ENCODE measurements at places on chromosomes 12 and 14.
A peak's percentile ranks its signal among the peaks of the same experiment; 100 is the strongest.

GRCh38 chr12:103840462-103840875, 565 bp downstream of the NT5DC3 start:
- no peak for DNase-seq

DNA sequence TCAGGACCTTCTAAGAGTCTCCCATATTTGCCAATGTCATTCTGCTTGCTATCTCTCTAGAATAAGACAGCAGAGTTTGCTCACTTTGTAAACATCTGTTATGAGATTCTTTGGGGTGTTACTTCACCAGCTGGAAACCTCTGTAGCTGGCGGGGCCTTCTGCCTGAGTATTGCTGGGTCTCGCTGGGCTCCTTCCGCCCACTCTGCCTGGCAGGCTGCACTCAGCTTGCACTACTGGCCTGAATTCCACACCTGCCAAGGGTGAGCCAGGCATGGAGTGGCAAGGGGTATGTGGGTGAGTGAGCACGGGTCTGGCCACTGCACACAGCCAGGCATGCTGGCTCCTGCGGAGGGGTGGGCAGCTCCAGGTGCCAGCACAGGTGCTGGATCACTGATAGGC, 267.3 kb upstream of the PDE3A start:
- no peak for DNase-seq

DNA sequence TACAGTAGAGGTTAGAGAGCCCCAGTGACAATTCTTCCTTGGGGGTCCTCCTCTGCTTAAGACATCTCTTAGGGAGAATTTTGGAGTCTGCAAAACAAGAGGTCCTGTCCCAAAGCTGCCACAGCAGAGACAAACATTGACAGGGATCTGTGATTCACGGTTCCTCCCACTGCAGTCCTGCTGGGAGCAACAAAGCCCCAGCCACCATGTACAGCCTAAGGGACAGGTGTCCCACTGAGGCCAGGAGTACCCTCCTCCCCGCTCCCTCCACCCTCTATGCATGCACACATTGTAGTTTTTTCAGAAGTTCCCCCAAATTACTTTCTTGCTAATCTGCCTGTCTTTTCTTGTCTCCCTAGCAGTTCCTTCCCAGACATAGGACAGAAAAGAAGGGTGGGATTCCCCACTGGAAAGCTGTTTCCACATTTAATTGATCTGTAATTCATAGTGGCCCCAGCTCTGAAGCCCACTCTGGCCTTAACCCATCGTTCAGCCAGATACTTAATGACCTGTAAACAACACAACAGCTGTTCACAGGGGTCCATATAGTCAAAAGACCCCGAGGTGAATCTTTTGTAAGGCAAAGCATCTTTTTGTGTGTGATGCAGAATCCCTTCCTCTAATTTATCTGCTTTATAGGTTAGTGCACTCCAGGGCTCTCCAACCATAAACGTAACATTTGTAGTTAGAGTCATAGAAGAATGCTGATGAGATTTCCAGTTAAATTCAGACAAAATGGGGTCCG, 13.9 kb upstream of the PRICKLE1 start:
- no peak for DNase-seq

GRCh38 chr12:29110506-29111442, 38.3 kb upstream of the FAR2 start:
- no peak for DNase-seq

DNA sequence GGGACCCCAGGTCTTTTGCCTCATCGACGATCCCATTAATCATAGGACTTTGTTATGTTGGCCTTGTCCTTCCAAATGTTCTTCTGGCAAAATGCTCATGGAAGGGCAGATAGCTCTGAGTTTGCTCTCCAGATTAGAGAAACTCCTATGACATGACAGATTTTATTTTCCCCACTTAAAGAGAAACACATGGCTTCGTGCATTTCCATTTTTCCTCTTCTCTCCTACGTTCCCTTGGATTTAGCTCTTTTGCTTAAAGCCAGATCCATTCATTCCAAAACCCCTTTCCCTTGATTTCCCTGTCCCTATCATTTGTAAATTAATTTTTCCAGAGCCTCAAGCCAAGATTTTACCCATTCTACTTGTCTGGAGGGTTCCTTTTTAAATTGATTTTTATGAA, 2.9 kb downstream of the PRIMA1 start:
- no peak for DNase-seq

DNA sequence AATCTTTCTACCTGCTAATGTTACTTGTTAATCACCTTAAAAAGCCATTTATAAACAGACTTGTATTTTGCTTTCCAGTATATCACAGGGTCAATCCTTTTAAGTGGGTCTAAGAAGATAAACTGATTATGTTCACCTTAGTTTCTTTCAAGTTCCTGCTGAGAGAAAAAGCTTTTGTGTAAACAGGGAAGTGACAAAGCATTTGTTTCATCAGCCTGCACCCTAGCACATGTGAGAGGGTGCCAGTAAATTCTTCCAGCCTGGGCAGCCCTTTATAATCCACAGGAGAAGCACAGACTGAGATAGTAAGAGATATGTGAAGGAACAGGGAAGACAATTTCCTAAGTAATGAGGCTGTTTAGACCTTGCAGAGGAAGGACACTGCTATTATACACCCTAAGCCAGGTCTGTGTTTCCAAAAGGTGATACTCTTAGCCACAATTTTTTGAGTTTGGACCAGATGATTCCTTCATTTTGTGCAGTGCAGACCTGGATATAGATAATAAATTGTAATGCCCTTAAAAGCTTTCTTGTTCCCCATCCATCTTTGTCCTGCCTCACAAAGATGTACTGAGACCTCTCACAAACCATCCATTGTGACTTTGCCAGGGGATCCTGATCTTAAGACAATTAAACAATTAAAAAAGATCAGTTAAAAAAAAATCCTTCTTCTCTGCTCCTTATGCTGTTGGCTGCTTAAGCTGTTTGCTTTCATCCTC, 150.7 kb downstream of the KTN1 start:
- DNase-seq = peak; percentile 57

DNA sequence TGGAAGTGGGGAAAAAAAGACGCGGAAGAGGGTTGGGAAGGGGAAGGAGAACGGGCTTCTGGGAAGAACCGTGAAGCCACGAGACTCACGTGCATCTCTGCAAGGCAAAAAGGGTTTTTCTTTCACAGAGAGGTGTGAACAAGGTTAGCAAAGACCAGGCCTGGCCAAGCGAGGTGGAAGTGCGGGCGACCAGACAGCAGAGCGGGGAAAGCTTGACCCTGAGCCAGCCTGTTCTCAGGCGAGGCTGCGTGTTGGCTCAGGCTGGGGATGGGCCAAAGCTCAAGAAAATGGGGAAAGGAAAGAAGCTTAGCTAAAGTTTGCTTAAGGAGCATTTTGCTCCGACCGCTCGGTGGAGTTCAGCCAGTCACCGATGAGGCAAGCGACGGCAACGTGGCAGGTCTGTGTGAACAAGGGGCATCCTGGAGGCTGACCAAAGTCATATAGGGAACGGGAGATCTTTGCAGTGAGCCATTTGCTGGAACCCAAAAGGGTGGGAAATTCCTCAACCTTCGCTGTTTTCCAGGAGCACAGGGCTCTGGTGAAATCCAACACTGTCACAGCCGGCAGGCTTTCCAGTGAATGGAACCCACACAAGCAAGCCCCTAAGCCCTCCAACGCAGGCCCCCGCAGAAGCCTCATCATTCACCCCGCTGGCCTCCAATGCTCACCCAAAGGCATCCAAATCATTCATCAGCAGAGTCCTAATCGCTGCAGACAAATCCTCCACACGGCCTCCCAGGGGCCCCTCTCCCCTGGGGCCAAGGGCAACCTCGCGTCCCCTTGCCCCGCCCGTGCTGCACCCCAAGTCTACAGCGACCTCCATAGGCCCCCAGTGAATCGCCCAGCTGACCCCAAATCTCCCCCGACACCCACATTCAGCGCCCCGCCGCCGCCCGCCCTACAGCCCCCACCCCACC, 754 bp downstream of the ZNF605 start:
- peak; percentile 51 for DNase-seq

- DNase-seq = no peak
Measured at GRCh38 chr12:131589966-131590365, 120.9 kb upstream of the SFSWAP start.

GRCh38 chr14:21498540-21499526, 12.3 kb downstream of the METTL3 start:
- DNase-seq = peak; percentile 30

- no peak for DNase-seq
Measured at GRCh38 chr12:92412856-92413255, 267.2 kb upstream of the BTG1 start.

GRCh38 chr12:29531471-29531870, 34.0 kb upstream of the OVCH1 start:
- DNase-seq = no peak

DNA sequence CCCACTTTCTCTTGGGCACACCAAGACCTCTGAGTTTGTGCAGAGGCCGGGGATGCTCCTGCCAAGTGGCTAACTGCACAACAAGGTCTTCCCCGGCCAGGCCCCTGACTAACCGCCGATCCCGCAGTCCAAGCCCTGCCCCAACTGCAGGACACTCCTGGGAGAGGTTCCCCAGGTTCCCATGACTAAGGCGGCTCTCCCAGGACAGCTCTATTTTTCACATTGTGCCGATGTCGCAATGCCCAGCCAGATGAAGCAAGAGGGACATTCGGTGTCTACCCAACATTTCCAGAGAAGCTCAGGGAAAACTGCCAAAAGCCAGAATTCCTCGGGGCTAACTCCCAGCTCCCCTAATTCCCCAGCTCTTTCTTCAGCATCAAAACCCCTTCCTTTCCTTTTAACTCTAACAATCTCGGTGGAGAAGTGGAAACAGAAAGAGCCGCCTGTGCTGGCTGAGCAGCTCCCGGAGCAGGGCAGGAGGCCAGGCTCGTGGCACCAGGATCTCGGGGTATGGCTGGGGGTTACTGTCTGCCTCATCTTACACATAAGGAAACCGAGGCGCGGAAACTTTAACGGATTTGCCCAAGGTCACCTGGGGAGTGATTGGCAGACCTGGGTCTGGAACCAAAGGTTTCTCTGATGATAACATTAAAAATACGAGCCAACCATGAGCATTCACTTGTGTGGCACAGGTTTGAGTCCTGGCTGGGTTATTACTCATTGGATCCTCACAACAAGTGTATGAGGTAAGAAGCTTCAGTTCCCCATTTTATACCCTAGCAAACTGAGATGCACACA, 318.2 kb downstream of the BCL11B start:
- no peak for DNase-seq

GRCh38 chr12:108690191-108690518, 41.2 kb downstream of the CORO1C start:
- DNase-seq = no peak

GRCh38 chr12:690466-690865, 27.2 kb upstream of the NINJ2 start:
- DNase-seq = no peak

GRCh38 chr12:94845110-94845509, 158.4 kb downstream of the NDUFA12 start:
- DNase-seq = no peak

DNA sequence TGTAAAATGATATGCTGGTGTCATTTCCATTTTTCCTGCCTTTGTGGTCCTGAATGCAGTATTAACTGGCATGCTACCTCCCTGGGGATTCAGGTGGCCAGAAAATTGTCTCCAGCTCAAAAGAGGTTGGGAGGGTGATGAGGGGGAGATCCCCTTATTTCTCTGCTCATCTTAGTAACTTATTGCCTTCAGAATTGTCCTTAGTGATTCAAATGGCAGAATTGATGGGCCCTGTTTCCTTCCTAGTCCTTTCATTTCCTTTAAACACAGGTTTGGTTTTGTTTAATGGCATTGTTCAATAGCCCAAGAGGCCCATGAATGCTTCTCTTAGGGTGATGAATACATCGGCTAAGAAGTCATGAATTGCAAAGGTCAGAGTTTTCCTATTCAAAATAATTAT, 207.0 kb downstream of the SLC41A2 start:
- peak; percentile 47 for DNase-seq

DNA sequence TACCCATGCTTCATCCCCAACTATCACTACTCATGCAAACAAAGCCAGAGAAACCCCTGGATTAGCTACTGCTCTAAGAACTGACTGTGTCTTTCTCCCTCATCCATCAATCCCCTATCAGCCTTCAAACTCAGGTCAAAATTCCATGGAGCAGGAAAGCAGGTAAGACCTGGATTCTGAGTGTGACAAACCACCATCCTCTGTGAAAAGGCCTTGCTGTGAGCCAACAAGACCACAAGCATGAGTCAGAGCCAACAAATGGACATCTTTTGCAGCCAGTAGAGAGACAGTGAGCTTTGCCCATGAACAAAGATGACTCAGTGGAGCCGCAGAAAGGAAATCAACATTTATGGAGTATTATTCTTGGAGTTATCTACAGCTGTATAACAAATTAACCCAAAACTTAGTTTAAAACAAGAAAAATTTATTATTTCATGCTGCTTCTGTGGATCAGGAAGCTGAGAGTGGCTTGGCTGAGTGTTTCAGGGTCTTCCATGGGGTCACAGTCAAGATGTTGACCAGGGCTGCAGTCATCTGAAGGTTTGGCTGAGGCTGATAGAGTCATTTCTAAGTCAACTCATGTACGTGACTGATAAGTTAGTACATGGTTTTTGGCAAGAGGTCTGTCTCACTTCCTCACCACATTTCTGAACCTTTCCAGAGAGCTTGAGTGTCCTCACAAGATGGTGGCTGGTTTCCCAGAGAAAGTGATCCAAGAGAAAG, 61.1 kb downstream of the PITPNM2 start:
- DNase-seq = no peak

DNA sequence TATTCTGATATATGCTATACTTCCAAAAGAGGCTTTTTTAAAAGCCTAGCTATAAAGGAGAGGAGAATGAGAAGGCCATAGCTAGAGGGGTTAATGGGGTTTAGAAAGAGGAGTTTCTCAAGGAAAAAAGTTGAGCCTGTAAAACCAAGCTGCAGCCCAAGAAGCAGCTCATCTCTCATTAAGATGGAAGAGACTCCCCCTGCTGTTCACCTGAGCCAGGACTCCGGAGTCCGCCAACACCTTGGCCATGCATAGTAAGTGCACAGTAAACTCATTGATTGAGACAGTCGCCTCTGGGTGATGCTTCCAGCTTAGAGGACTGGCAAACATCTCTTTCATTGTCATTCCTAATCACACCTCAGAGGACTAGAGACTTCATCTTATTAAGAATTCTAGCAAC, 46.2 kb downstream of the ANO2 start:
- no peak for DNase-seq

- DNase-seq = no peak
Measured at GRCh38 chr12:114141921-114142564, 175.9 kb upstream of the RBM19 start.

All from DMS79 treated with DMSO at 0.1 percent for 48 hours (cell line).